ENCODE measurements at places on chromosomes 13 and 19.

GRCh38 chr13:98293570-98294142 is 116.6 kb upstream of the RNF113B start:
- no peak for DNase-seq

- no peak for DNase-seq
Measured at GRCh38 chr19:17522988-17523872, 11.8 kb downstream of the PGLS start.

DNA sequence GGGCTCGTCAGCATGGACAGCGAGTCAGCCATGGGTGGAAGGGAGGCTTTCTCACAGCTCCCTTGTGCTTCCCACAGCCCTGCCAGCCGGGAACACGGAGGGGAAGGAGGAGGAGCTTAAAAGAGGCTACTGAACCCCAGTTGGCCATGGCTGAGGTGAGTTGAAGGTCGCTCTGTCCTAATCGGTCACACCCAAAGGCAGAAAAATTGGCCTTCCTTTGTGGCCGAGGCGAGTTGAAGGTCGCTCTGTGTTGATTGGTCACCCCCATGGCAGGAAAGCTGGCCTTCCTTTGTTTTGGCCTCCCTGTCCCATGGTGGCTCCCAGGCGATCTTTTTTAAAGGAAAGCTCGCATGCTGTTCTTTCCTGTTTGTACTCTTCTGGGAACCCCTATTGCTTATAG is 5.1 kb downstream of the ZNF473 start:
- DNase-seq: no peak

DNA sequence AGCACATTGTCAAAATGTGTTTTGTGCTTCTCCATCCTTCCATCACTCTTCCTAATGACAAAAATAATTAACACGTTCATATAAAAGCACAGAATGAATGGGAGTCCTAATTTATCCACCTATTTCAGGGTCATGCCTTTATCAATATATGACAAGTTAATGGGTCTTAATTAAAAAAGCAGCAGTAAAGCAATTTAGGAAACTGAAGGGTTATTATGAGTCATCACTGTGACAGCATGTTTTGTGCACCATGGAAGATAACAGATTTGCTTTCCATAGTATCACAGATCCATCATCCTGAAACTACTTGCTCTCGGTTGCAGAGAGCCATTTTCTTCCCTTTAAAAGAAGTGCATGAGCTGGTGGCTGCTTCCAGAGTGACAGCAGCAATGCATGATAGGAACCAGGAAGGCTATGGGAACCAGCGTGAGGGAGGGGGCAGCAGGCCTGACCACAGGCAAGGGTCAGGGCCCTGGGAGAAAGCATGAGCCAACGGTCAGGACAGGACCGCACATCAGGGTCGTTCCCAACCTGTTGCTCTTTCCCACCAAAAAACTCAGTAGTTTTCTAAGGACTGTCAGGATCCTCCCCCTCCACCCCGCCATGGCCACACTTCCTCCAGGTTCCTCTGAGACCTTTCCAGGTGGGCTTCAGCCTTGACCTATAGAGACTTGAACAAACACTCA is 784.1 kb downstream of the UQCRFS1 start:
- DNase-seq: no peak

GRCh38 chr19:1874554-1875185 is 10.6 kb downstream of the ABHD17A start:
- DNase-seq: peak; percentile 38

DNA sequence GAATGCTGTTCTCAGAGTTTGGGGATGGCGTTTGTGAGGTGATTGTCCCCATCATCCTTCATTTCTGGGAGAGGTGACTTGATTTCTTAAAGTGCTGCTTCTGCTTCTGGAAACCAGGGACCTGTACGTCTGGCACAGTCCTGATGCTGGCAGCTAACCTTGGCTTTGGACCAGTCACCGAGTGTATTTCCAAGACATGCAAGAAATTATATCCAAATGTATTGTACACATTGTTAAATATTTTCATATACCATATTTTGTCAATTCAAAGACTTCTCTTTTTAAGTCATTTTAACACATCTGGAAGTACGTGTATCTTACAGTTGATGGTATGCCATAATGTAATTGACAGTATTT is 97.4 kb downstream of the ARHGEF7 start:
- no peak for DNase-seq

DNA sequence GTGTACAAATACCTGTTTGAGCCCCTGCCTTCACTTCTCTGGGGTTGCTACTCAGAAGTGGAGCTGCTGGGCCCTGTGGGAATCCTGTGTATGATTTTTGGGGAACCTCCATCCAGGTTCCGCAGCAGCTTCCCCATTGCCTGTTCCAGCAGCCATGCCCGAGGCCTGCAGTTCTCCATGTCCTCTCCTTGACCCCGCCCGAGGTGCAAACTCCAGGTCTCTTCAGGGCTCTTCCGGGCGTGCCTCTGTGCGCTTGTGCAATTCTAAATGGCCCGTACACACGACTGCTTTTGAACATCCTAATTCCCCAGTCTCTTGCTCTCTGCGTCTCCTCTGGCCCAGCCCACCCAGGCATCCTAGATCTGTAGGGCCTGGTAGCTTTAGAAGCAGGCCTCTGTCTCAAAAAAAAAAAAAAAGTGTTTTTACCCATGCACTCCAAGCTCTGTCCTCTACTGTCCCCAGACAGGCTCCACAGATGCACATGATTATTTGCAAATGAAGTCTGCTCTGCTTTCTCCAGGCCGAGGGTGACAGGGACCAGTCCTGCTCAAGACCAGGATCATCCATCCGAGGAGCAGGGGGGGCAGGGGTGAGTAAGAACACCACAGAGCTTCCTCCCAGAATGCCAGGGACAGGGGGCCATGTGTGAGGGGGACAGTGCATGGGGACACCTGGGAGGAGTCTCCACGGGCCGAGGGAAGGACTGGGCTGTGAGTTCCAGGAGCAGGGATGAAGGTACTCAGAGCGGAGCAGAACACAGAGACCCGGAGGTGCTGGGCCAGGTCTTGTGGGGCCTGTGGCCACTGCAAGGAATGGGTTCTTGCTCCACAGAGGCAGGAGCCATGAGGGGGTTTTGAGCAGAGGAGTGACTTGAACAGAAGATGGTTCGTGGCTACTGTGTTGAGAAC is 51.7 kb downstream of the SLC7A9 start:
- no peak for DNase-seq

DNA sequence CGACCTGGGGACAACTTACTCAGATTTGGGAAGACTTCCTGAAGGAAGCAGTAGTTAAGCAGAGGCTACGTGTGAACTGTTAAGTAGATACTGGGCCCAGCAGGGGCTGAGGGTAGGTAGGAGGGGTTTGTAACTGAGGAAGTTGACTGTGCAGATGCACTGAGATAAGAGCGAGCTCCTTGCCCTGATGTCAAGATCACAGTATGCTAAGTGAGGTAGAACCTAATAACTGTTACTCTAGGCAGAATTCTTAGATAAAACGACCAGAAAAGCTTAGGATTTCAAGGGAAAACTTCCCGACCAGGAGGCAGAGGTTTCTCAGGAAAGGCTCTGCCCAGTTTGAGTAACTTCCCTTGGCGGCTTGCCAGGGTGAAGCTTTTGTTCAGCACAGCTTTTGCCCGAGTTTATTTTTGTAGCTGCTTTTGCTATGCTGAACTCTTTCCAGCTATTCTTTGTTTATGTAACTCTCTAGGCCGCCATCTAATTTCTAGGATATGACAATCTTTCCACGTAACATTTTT is 632.1 kb downstream of the DIAPH3 start:
- DNase-seq: peak; percentile 87

GRCh38 chr13:47170971-47171370 is 274.1 kb upstream of the HTR2A start:
- DNase-seq: no peak

DNA sequence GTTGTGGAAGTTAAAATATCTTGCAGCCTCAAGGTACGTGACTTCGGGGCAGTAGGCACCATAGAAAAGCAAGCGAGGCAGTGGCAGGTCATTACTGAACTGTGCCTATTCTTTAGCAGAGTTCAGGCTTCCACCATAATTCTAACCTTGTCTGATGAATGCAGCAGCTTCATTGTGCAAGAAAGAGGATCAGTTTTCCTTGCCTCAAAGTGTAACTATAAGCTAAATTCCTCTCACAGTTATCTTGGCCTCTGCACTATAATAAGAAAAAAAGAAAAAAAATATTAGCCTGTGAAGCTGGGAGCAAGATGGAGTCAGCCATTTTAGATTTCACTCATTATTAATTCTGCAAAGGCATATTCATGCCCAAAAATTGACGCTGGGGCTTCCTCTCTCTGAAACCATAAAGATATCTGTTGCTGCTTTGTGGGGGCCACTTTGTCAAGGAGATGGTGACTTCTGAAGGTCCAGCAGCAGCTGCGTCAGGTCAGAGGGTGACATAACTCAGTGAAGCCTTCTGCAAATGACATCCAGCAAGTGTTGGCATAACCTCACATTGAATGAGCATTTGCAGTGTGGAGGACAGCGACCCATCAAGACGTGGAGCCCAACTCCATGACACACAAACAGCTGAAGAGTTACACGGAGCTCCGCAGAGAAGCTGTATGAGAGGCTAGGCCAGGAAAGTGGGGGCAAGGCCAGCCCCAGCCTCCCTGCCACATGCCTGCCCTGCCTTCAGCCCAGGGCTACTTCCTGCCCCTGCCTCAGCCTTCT is 23.1 kb upstream of the SACS start:
- no peak for DNase-seq

DNA sequence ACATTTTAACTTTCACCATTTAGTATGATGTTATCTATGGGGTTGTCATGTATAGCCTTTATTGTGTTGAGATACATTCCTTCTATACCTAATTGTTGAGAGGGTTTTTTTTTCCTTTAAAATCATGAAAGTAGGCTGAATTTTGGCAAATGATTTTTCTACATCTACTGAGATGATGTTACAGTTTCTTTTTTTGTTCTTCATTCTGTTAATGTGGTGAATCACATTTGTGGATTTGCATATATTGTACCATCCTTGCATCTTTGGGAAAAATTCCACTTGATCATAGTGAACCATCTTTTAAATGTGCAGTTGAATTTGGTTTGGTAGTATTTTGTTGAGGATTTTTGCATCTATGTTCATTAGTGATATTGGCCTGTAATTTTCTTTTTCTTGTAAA is 29.2 kb downstream of the CCNA1 start:
- DNase-seq: no peak

- no peak for DNase-seq
Measured at GRCh38 chr19:29837448-29837981, 25.7 kb downstream of the CCNE1 start.

GRCh38 chr13:22855926-22856325 is 324.9 kb upstream of the SGCG start:
- DNase-seq: no peak

DNA sequence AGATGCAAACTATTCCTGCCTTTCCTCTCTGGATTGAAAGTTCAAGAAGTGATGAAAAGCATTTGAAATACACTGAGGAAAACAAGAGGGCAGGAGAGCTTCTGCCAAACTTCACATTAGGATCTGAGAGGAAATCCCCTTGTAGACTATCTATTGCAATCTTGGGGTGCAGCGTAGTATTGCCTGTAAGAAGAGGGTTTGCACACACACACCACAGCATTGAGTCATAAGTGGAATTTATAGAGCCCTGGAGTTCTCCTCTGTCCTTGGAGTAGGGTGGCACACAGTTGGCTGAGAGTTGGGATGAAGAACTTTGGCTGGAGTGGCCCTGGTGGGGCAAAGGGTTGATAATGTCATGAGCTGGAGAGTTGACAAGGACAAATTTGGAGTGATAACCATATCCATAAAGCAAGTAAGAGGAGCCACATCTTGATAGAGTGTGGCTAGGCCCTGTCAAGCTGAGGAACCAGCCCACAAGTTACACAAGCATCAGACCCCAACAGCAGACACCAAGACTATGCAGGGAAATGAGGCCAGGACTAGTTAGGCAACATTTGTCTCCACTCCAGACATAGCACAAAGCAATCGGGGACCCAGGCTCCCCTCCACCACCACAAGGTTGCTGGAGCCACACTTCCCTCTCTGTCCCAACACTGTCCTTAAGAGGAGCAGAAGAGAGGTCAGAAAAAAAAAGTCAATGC is 520.9 kb downstream of the KLF5 start:
- DNase-seq: no peak

GRCh38 chr19:6752256-6753177 is 13.0 kb downstream of the TRIP10 start:
- DNase-seq: no peak

GRCh38 chr13:97259798-97260714 is 37.9 kb downstream of the MBNL2 start:
- DNase-seq: peak; percentile 79

DNA sequence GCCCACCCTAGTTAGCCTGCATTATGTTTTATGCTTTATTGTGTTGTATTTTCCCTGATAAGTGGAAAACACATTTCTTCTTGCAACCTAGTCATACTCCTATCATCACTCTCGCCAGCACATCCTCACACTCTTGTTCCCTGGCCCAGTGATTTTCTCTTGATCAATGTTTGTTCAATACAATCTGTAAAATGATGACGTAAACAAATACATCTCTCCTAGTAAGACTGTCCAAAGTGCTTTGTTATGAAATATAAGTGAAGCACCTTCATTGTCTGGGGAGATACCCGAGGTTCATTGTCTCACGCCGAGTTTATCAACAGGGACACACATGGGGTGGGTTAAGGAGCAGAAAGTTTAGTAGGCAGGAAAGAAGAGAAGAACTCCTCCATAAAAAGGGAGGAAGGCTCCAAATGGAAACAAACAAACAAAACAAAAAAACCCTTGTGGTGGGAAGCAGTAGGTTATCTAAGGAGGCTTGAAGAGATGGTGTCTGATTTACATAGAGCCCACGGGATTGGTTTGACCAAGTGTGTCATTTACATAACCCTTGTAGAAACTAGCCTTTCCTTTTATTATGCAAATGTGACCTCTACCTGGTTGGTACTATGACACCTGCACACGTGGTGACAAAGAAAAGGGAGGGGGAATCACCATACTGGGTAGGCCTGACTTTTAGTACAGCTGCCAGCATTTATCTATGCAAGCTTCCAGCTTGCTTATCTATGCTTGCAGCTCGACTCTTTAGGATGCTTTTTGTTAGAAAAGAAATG is 1317.9 kb upstream of the SPRY2 start:
- DNase-seq: no peak

GRCh38 chr19:33147538-33147937 is 15.6 kb downstream of the WDR88 start:
- no peak for DNase-seq

DNA sequence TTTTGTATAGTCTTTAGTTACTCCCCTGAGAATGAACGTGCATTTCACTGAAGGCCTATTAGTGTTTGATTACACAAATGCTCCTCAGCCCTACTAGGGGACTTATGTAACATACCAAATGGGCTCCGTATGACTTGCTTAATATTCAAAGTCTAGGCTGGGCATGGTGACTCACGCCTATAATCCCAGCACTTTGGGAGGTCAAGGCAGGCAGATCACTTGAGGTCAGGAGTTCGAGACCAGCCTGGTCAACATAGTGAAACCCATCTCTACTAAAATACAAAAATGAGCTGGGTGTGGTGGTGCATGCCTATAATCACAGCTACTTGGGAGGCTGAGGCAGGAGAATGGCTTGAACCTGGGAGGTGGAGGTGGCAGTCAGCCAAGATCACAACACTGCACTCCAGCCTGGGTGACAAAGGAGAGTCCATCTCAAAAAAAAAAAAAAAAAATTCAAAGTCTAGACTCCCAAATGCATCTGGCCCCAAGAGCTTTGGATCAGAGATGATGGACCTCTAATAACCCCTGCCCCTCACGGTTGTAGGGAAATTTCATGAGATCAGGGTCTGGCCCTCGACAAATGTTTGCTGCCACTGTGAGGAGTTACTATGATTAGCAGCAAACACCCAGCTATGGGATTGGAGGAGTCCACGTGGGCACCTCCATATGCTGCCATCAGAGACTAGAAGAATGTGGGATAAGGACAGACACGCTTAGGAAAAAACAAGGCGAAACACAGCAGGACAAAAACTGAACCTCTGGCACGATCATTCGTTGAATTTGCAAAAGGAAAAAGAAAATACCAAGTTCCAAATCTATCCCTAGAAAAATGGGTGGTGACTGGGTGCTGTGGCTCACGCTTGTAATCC is 4.6 kb downstream of the FBXO17 start:
- DNase-seq: no peak
